ENCODE measurements at places on chromosomes 1 and 21. TPM values are rescaled to one million over a fixed set of nuclear protein-coding genes. Genes with fewer than 3 reads are reported as not detected.

PAX7 gene
- not detected for total RNA-seq

SSX2IP gene
- total RNA-seq, result 6.5 TPM

MRPL20 gene
- total RNA-seq, result 86.9 TPM

DNA sequence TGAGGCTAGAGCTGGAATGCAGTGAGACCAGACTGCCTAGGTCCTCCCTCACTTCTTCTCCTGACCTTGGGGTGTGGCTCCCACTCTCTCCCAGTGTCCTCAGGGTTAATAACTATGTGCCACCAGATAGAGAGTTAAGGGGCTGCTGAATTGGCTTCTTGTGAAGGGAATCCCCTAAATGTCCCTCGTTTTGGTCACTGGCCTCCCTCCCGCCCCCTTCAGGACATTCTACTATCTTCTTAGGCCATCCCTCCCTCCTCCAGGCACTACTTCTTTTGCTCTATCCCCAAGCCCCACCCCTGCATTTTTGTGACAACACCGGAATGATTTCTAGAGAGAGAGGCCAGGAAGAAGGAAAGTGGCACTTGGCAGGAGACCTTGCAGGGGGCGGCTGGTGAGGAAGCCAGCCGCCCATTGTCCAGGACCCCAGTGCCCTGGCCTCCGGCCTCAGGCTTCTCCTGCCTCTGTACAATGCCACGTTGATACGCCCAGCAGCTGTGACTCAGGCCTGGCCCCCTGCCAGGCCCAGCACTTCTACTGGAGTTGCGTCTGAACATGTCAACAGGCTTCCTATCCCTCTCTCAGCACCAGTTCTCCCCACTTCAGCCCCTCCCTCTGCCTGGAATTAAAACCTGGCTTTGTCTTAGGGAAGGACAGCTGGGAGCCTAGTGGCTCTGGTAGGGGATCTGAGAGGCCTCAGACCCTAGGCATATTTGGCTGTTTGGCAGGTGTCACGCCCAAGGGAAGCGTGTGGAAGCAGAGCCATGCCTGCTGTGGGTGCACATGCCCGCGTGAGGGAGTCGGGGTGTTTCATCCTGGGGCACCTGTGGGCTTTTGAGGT lies 9.1 kb downstream of the LMNA start:
- peak; percentile 97 for DNase-seq

GRCh38 chr1:8926707-8927694 lies 18.7 kb upstream of the CA6 start:
- no peak for DNase-seq

GRCh38 chr1:167899253-167899681 lies 14.7 kb downstream of the ADCY10 start:
- DNase-seq, result no peak

- DNase-seq, result no peak
These were observed 364.8 kb downstream of the CEP170 start for GRCh38 chr1:242890192-242890741.

GRCh38 chr1:34929497-34929852 lies at the start of gene DLGAP3:
TSS of gene DLGAP3 (minus strand) at chr1:34929650. CDS start at chr1:34905383, 24,267 bp downstream.
- DNase-seq, result no peak
